ENCODE measurements at places on chromosomes 7 and 10. TPM values are rescaled to one million over a fixed set of nuclear protein-coding genes. Genes with fewer than 3 reads are reported as not detected.
A peak's percentile ranks its signal among the peaks of the same experiment; 100 is the strongest.

DNA sequence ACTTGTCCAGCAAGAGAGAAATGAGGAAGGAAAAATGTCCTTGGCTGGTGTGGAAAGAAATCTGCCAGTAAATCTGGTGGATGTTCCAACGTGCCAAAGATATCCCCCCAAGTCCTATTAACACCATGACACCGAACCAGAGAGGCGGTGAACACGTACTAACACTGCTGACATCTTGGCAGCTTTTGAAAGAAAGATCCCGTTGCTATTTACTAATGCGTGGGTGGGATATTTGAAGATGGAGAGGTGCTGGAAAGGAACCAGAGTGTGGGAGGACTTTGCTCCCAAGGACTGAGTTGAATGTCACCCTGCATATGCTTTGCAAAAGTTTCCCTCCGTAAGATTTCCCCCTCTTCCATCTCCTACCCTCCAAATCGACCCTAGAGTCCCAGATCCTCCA is 7.9 kb downstream of the CCDC3 start:
- no peak for DNase-seq

DNA sequence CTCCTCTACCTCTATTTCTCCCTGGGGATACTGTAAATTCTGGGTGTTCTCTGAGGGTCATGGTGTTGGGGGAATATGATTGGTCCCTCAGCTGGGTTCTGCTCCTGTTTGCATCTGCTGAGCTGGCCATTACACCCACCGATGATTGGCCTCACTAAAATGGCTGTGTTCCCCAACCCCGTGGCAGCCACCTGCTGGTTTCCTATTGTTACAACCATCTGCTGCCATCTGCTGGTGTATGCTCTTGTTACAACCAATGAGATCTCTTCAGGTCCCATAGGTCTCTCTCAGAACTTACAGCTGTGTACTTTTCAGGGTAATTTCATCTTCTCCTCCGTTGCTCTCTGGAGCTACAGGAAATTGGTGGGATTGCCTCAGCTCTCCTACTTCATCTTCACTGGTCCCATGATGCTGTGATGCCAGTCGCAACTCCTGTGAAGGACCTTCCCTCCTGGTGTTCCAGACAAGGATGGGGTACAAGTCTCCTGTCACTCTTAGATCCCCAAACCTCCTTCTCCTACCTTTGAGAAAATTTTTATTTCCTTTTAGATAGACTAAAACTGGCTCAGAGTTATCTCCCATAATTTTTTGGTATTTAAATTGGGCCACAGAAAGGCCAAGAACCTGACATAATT is 303.5 kb upstream of the SMIM30 start:
- peak; percentile 61 for DNase-seq

GRCh38 chr7:129517931-129518330 is 15.6 kb downstream of the SMKR1 start:
- DNase-seq = no peak

DNA sequence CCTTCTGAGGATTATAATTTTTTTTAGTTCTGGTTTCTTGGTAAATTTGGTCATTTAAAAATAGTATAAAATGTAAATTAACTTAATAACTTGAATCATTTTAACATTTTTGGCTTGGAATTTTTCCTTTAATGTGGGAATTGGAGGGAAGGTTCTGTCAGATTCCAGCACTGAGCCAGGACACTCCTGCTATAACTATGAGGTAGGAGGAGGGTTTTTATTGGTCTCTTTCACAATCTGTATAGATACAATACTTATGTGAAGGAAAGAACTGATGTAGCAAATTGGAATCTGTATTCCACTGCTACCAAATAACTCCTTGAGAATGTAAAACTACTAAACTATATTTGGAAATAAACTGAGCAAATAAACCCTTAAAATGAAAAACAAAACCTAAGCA is 3.2 kb downstream of the PRKG1 start:
- DNase-seq = no peak

DNA sequence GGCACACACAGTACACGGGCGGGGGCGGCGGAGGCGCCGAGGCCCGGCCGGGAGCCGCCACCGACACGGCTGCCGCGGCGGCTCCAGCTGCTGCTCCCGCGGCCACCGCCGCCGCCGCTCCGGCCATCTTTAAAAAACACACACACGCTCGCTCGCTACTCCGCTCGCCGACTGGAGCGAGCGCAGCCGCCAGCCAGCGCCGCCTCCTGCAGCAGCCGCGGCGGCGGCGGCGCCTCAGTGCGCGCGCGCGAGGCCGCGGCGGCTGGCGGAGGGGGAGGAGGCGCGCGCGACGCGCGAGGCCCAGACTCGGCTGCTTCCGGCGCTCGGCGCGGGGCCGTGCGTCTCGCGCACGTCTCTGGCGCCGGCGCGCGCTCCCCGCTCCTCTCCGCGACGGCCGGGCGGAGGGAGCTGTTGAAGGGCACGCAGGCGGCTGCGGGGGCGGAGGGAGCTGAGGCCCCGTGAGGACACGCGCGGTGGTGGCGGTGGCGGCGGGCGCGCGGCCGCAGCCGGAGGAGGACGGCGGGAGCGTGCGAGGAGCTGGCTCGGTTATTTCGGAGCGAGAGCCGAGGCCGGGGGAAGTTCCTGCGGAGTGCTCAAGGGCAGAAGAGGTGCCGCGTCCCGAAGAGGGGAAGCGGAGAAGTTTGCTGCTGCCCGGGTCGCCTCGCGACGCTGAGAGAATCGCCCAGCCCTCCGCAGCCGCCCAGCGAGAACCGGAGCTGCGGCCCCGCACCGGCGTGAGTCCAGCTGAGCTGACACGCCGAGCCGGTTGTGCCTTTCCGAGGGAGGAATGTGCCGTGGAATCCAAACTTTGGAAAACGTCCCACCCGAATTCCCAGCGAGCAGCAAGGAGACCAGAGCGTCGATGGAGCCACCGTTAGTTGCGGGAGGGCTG is at the start of gene KDM7A:
KDM7A (minus strand) TSS at position 173 of the 892 bp plus-strand sequence; CDS start at position 127, 46 bp downstream.
- peak; percentile 88 for DNase-seq

- DNase-seq = no peak
Measured at GRCh38 chr7:135375908-135376699, 133.8 kb downstream of the CNOT4 start.

- no peak for DNase-seq
Measured at GRCh38 chr10:74329873-74330272, 178.9 kb downstream of the ADK start.

- DNase-seq = no peak
Measured at GRCh38 chr7:156554488-156554887, 86.1 kb upstream of the RNF32 start.

DNA sequence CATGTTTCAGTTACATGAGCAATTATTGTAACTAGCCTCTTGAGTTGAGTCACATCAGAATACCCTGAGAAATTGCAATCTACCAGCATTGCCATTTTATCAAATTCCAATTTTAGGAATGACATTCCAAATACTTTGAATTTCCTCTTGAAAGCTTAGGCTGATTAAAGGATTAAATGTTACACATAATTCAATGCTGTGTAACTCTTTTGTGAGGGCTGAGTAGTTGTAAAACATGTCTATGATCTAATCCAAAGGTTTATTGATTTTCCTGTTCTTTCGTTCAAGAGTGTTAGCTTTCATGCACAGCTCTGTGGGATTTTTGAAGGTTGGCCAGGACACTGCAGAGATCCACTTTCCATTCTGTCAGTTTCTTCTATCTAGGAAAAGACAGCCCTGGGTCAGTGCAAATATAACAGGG is 193.1 kb downstream of the SORCS1 start:
- no peak for DNase-seq

The GSTO2 gene
- not detected for total RNA-seq

The CC2D2B gene
- total RNA-seq = 7.3 TPM

The LIPK gene
- total RNA-seq = not detected

The HMX2 gene
- total RNA-seq = not detected

All from uterus (tissue), 4 donors.